ENCODE measurements at places on chromosomes 5 and 9. TPM values are rescaled to one million over a fixed set of nuclear protein-coding genes. Genes with fewer than 3 reads are reported as not detected.

Gene SPATA6L
- 3.0 TPM for total RNA-seq

Gene TLX3
- not detected for total RNA-seq

Gene FGFR4
- total RNA-seq: 1.0 TPM

Gene IL13
- not detected for total RNA-seq

Gene PRUNE2
- total RNA-seq: 357 TPM

Gene PTTG1
- 2.6 TPM for total RNA-seq

Gene FGF1
- 5.0 TPM for total RNA-seq

Gene ARID3C
- not detected for total RNA-seq

Gene CD180
- total RNA-seq: 1.4 TPM

Gene HINT2
- 20.0 TPM for total RNA-seq

Gene SHC3
- 12.2 TPM for total RNA-seq

Gene LCN10
- total RNA-seq: 10.0 TPM

Gene SEC16A
- total RNA-seq: 47.9 TPM

Gene GRIN1
- total RNA-seq: not detected

Gene SLC25A2
- 0.46 TPM for total RNA-seq

Gene NSUN2
- total RNA-seq: 35.2 TPM

Gene GOLGA2
- 130 TPM for total RNA-seq

Gene TMEM174
- not detected for total RNA-seq

Gene GABRA1
- not detected for total RNA-seq

Gene PPWD1
- total RNA-seq: 24.9 TPM

Gene TAF1L
- not detected for total RNA-seq

Gene DNAJC18
- 13.3 TPM for total RNA-seq

Data from posterior vena cava (tissue), 2 donors.